ENCODE measurements at places on chromosomes 7 and 10. TPM values are rescaled to one million over a fixed set of nuclear protein-coding genes. Genes with fewer than 3 reads are reported as not detected.

TMEM270 gene
- not detected for total RNA-seq

NPSR1 gene
- total RNA-seq, result not detected

SPDYE1 gene
- total RNA-seq, result not detected

CHRM2 gene
- total RNA-seq, result not detected

UTF1 gene
- total RNA-seq, result not detected

SFTPA1 gene
- total RNA-seq, result not detected

BTAF1 gene
- 48.5 TPM for total RNA-seq

NXPH1 gene
- not detected for total RNA-seq

UBTD1 gene
- 2.6 TPM for total RNA-seq

STOX1 gene
- total RNA-seq, result 0.39 TPM

MRLN gene
- not detected for total RNA-seq

CALML3 gene
- not detected for total RNA-seq

INHBA gene
- total RNA-seq, result not detected

POM121L12 gene
- not detected for total RNA-seq

PODXL gene
- total RNA-seq, result 1.2 TPM

SEMA3C gene
- total RNA-seq, result not detected

DNA sequence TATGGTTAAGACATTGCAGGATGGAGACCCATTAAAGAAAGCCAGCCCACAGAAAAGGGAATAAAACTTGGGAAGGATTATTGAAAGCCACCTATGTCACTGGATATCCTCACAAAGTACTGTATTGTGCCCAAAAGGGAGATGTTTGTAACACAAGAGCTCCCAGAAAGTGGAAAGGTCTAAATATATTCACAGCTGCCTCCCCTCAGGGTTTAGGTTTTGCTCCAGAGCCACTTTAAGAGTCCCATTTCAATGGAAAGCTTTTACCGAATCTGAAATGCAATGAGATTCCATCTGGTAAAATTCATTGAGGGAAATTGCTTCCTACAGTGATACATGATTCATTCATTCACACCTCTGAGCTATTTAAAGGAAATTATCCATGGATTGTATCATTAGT lies 176.4 kb downstream of the XPNPEP1 start:
- DNase-seq, result no peak
- no peaks in the 10 kb centered on the region for H3K4me1 ChIP-seq
- no peaks in the 10 kb centered on the region for H3K36me3 ChIP-seq
- no peak overlapping the region for H3K4me3 ChIP-seq
- H3K27ac ChIP-seq, result no peak overlapping the region

GRCh38 chr7:24896031-24896501 lies 83.9 kb downstream of the OSBPL3 start:
- H3K27ac ChIP-seq, result no peak overlapping the region
- no peaks in the 10 kb centered on the region for H3K27me3 ChIP-seq
- no peak for DNase-seq
- H3K4me1 ChIP-seq, result peaks cover 22% of the 10 kb centered on the region

- H3K27me3 ChIP-seq, result no peaks in the 10 kb centered on the region
- no peak overlapping the region for H3K4me3 ChIP-seq
- no peaks in the 10 kb centered on the region for H3K4me1 ChIP-seq
- DNase-seq, result no peak
- no peak overlapping the region for H3K27ac ChIP-seq
Measured at GRCh38 chr7:92740700-92741126, 95.7 kb downstream of the CDK6 start.

DNA sequence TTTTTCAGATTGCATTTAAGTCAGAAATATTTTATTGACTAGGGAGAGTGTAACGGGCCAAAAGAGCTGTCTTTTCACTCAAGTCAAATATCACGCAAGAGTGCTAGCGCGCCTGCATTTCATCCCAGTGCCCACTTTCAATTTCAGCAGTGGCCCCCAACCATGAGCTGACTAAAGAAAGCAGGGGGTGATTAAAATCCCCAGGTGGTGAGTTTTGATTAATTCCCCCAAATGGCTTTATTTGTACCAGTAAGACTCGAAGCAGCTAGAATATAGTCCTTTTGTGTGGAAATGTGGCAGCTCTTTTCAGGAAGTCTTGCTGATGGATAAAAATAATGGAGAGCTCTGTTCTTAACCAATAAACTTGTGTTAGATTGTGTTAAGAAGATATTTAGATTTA lies 35.3 kb downstream of the TRUB1 start:
- H3K27me3 ChIP-seq, result no peaks in the 10 kb centered on the region
- peaks cover 5% of the 10 kb centered on the region for H3K4me1 ChIP-seq
- no peak overlapping the region for H3K4me3 ChIP-seq
- H3K36me3 ChIP-seq, result no peaks in the 10 kb centered on the region

- no peak overlapping the region for H3K27ac ChIP-seq
- no peak for DNase-seq
- H3K4me1 ChIP-seq, result peaks cover 14% of the 10 kb centered on the region
- H3K36me3 ChIP-seq, result no peaks in the 10 kb centered on the region
- H3K4me3 ChIP-seq, result no peak overlapping the region
Measured at GRCh38 chr10:13660551-13660920, 73.8 kb downstream of the PRPF18 start.

DNA sequence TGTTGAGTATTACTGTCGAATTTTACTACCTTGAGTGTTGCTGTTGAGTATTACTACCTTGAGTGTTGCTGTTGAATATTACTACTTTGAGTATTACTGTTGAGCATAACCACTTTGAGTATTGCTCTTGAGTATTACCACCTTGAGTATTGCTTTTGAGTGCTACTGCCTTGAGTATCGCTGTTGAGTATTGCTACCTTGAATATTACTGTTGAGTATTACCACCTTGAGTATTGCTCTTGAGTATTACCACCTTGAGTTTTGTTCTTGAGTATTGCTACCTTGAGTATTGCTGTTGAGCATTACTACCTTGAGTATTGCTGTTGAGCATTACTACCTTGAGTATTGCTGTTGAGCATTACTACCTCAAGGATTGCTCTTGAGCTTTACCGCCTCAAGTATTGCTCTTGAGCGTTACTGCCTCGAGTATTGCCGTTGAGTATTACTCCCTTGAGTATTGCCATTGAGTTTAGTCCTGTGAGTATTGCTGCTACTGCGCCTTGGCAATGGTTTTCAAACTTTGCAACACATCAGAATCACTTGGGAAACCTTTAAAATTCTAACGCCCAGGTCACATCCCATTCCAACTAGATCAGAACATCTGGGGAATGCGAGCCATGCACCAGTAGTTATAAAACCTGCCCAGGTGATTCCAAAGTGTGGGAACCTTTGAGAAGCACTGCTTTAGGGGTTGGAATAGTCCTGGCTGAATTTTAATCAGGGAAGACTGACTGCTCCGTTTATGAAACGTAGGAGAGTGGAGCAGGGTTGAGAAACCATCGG lies 61.7 kb downstream of the TCF7L2 start:
- H3K27ac ChIP-seq, result no peak overlapping the region
- H3K36me3 ChIP-seq, result no peaks in the 10 kb centered on the region
- DNase-seq, result no peak
- peaks cover 15% of the 10 kb centered on the region for H3K4me1 ChIP-seq
- peaks cover 9% of the 10 kb centered on the region for H3K27me3 ChIP-seq
- no peak overlapping the region for H3K4me3 ChIP-seq

- H3K27me3 ChIP-seq, result no peaks in the 10 kb centered on the region
- H3K4me3 ChIP-seq, result no peak overlapping the region
- H3K36me3 ChIP-seq, result no peaks in the 10 kb centered on the region
- no peak for DNase-seq
- no peaks in the 10 kb centered on the region for H3K4me1 ChIP-seq
- H3K27ac ChIP-seq, result no peak overlapping the region
Measured at GRCh38 chr10:96767611-96768010, 47.3 kb upstream of the PIK3AP1 start.

- DNase-seq, result no peak
- H3K27ac ChIP-seq, result no peak overlapping the region
- no peaks in the 10 kb centered on the region for H3K4me1 ChIP-seq
- H3K27me3 ChIP-seq, result no peaks in the 10 kb centered on the region
- peaks cover 7% of the 10 kb centered on the region for H3K36me3 ChIP-seq
Measured at GRCh38 chr10:49837051-49837478, 74.9 kb upstream of the OGDHL start.

DNA sequence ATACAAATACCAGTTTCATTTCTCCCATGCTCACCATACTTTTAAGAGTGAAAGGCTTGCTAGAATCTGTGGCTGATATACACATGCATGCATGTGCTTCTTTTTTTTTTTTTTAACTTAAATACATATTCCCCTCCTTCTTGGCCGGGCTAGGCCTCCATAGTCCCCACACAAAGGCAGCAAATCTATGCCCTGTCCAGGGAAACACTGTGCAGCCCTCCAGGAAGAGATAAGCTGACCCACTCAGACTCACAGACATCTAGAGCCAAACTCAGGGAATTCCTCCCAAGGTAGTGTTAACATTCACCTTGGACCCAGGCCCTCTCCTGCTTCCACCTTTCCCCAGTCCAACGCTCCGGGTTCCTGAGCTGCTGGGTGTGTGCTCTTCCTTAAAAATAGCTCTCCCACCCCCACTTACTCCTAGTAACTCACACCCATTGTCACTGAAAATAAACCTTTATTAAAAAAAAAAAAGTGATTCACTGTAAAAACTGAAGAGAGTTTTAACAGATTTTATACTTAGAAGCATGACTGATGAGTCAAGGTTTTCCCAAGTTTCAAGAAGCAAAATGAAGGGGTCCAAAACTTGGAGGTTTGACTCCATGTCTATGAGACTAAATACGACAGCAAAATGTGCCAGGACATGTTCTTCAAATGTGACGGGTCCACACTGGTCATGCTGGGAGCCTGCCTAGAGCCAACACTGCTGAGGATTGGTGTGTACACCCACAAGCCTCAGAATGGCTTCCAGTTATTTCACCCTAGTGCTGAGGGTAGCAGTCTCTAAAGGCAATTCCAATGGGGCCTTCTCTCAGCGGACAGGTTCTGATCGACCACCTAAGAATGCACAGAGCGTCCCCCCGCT lies 159.5 kb downstream of the GLI3 start:
- DNase-seq, result no peak
- no peaks in the 10 kb centered on the region for H3K36me3 ChIP-seq
- no peak overlapping the region for H3K4me3 ChIP-seq
- H3K27me3 ChIP-seq, result no peaks in the 10 kb centered on the region

DNA sequence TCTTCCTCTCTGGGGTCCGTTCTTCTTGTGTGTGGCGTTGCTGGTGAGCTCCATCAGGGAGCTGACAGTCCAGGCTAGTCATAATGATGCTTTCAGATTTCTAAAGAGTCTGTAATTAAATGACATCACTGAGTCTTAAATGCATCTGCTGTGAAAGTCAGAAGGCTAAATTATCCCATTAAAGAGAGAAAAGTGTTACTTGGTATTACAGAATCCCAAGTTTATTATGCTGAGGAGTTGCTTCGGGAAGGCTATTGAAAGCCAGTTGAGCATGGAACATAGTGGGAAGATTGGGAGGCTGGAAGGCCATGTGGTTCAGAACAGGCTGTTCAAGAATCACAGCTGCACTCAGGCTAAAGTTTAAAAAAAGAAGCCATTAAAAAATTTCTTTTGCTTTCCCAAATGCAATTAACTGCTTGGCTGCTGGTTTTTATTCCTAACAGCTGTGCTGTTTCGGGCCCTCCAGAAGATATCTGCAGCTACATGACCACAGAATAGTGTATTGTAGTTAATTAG lies 342.6 kb upstream of the LRGUK start:
- no peaks in the 10 kb centered on the region for H3K4me1 ChIP-seq
- no peaks in the 10 kb centered on the region for H3K36me3 ChIP-seq
- H3K27ac ChIP-seq, result no peak overlapping the region
- no peaks in the 10 kb centered on the region for H3K27me3 ChIP-seq
- DNase-seq, result no peak

- H3K4me1 ChIP-seq, result no peaks in the 10 kb centered on the region
- no peak for DNase-seq
- H3K4me3 ChIP-seq, result no peak overlapping the region
- no peak overlapping the region for H3K27ac ChIP-seq
- H3K27me3 ChIP-seq, result no peaks in the 10 kb centered on the region
Measured at GRCh38 chr7:155973451-155973997, 161.3 kb upstream of the SHH start.

DNA sequence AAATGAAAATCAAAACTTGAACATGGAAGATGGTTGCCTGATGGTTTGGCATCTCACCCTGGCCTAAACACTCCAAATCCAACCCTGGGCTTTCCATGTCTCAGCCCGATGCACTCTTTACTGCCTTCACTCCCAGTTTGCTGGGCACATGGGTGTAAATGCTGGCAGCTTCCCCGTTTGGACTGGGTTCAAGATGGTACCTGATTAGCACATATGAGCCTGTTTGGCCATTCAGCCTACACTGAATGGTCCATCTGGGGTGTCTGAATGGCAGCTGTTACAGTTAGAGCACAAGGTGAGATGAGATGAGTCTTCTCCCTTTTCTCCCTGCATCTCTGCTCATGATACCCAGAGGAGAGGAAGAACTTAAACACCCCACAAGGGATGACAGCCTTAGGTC lies 37.1 kb downstream of the ATXN7L1 start:
- peaks cover 7% of the 10 kb centered on the region for H3K4me1 ChIP-seq
- no peak for DNase-seq
- H3K27ac ChIP-seq, result no peak overlapping the region
- H3K36me3 ChIP-seq, result no peaks in the 10 kb centered on the region
- no peak overlapping the region for H3K4me3 ChIP-seq
- H3K27me3 ChIP-seq, result no peaks in the 10 kb centered on the region

DNA sequence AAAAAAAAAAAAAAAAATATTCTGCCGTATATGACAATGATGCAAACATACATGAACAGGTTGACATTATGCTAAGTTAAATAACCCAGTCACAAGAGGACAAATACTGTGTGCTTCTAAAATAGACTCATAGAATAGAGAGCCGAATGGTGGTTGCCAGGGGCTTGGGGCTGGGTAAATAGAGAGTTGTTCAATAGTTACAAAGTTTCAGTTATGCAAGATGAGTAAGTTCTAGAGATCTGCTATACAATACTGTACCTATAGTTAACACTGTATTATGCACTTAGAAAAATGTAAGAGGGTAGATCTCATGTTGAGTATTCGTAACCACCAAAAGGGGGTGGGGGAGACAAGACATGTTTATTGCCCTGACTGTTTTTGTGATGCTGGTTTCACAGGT lies 77.1 kb upstream of the GNAI1 start:
- DNase-seq, result no peak
- H3K4me3 ChIP-seq, result no peak overlapping the region
- H3K27me3 ChIP-seq, result no peaks in the 10 kb centered on the region
- no peak overlapping the region for H3K27ac ChIP-seq
- H3K36me3 ChIP-seq, result no peaks in the 10 kb centered on the region

GRCh38 chr10:80070057-80070456 lies 8.4 kb upstream of the TMEM254 start:
- DNase-seq, result no peak
- no peaks in the 10 kb centered on the region for H3K27me3 ChIP-seq
- H3K27ac ChIP-seq, result no peak overlapping the region

DNA sequence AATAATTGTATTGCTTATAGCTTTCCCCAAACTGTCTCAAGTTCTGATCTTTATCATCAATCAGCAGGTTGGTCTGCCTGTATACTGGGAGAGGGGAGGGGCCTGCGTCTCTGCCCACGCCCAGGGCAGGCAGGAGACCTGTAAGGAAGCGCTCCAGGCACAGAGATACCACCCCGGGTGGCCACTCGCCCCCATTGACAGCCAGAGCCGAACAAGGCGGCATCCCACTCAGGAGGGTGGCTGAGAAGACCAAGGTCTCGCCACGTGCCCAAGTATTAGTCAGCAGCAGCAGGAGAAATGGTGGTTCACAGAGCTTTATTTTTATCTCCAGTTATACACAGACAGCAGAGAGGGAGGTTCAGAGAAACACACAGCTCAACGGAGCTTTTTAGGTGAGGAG lies 7.2 kb downstream of the STK32C start:
- H3K4me1 ChIP-seq, result no peaks in the 10 kb centered on the region
- H3K27ac ChIP-seq, result no peak overlapping the region
- no peak overlapping the region for H3K4me3 ChIP-seq
- DNase-seq, result no peak
- H3K27me3 ChIP-seq, result no peaks in the 10 kb centered on the region
